ENCODE measurements at places on chromosomes 7 and 10.
A peak's percentile ranks its signal among the peaks of the same experiment; 100 is the strongest.

DNA sequence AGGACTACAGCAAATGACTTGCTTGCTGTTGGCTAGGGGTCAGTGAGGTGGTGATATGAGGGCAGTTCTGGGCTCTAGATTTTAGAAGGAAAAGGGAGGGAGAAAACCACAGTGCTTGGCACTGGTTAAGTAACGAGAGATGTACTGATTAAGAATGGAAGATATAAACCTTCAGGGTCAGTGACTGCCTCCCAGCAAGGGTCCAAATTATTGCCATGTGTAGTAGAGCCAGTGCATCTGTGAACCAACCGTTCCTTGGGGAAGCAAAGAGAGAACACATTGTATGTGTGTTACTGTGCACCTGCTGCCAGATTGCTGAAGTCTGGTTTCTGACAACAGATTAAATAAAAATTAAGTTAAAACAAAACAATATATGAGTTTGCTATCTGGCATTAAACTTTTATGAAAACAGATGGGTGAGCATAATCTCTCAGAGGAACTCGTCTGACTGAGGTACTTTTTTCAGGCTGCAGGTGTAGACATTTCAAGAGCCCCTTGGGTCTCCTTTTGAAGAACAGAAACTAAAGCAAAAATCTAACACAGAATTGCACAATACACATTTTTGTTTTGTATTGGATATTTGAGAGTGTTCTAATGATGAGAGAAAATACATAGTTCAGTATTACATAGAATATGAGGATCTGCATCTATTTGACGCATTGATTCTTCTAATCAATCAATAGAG lies 1120.6 kb downstream of the SORCS3 start:
- no peak for DNase-seq

- DNase-seq, result no peak
Measured at GRCh38 chr7:154519229-154519628, 467.0 kb downstream of the DPP6 start.

DNA sequence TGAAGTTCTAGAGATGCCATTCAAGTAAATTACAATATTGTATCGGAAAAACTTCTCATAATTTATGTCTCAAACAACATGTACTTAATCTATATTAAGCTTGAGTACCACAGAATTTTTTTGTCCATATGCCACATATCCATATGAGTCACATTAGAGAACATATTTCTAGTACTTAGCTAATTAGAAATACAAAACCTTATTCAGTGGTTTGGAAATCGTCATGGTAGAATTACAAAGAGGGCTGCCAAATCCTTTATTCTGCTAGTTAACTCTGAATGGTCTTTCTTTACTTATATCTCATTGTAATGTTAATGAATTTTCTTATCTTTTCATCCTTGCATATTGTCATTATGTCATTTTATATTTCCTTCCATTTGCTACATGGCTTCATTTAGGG lies 9.0 kb upstream of the VIM start:
- no peak for DNase-seq

DNA sequence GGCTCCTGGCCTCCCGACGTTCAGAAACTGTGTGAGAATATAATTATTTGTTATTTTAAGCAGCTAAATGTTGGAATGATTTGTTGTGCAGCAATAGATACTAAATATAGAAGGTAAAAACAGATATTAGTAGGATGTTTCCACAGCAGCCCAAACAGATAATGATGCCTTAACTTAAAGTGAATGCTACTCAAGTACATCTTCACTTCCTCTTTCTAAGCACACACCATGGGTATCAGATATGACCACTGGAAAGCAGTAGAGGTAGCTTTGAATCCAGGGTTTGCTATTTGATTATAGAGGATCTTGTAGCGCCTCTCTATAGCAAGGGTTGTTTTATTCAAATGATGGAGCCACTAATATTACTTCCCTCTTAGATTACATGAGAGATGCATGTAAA lies 38.2 kb upstream of the BET1 start:
- DNase-seq, result no peak

DNA sequence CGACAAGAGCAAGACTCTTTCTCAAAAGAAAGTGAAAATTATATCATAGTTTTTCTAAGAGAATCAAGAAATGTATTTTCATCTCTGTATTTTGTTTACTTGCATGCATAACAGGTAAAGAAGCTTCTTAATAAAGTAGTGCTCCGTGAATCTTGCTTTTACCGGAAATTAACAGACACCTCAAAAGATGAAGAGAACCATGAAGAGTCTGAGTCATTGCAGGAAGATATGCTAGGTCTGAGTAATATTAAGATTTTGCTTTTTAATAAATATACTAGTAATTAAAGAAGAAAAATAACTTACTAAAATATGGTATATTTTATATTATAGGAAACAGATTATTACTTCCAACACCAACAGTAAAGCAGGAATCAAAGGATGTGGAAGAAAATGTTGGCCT lies 39.5 kb upstream of the STOX1 start:
- DNase-seq, result no peak

GRCh38 chr7:22663357-22663718 lies 63.7 kb upstream of the IL6 start:
- peak; percentile 88 for DNase-seq

- DNase-seq, result peak; percentile 6
Measured at GRCh38 chr7:50662041-50662694, 97.0 kb upstream of the DDC start.

- DNase-seq, result no peak
Measured at GRCh38 chr10:99527526-99528493, 4.9 kb upstream of the NKX2-3 start.

GRCh38 chr7:128398016-128398840 lies 11.6 kb downstream of the IMPDH1 start:
- DNase-seq, result peak; percentile 59

GRCh38 chr7:148570510-148570909 lies 20.1 kb upstream of the C7orf33 start:
- no peak for DNase-seq

- DNase-seq, result peak; percentile 23
Measured at GRCh38 chr7:42156291-42156865, 80.6 kb downstream of the GLI3 start.

DNA sequence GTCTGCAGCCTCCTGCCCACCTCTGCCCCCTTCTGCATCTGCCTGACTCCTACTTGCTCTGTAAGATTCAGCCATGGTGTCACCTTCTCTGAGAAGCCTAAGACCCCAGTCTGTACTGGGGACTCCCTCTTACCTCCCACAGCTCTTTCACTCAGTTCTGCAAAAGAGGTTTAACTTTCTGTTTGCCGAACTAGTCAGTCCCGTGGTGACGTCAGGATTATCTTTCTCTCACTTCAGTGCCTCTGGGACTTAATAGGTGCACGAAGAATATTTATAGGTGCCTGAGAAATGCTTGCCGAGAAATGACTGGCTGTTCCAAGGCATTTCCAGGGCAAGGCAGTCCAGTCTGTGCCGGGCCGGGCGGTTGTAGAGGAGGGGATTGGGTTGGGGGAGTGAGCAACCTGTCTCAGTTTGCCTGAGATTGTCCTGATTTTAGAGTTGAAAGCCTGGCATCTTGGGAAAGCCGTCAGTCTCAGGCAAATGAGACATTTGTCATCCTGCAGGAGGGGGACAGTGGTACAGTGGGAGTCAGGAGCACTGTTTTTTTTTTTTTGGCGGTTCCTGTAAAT lies 227.5 kb upstream of the NPVF start:
- DNase-seq, result no peak

DNA sequence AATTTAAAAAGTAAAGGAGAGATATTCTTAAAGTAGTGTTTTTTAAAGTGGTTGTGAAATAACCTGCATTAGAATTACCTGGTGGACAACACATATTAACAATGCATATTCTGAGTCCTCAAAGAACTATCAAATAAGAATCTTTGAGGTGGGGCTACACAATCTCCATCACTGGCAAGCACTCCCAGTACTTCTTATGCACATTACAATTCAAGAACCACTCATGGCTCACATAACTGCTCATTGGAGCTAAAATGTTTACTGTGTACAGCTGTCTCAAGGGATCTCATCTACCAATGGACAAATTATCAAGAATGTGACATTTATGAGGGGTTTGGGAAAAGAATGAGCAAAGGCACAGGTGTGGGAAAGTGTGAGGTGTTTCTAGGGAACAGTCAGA lies 692.0 kb downstream of the PHTF2 start:
- no peak for DNase-seq

- DNase-seq, result no peak
Measured at GRCh38 chr10:12561720-12562119, 212.4 kb downstream of the CAMK1D start.

GRCh38 chr7:17046666-17047065 lies 164.9 kb upstream of the AGR3 start:
- DNase-seq, result no peak

- DNase-seq, result no peak
Measured at GRCh38 chr10:70337201-70337651, 45.2 kb downstream of the LRRC20 start.

GRCh38 chr7:147245274-147245673 lies 1128.7 kb downstream of the CNTNAP2 start:
- peak; percentile 63 for DNase-seq

GRCh38 chr7:29255906-29256692 lies 61.5 kb downstream of the CHN2 start:
- peak; percentile 42 for DNase-seq

DNA sequence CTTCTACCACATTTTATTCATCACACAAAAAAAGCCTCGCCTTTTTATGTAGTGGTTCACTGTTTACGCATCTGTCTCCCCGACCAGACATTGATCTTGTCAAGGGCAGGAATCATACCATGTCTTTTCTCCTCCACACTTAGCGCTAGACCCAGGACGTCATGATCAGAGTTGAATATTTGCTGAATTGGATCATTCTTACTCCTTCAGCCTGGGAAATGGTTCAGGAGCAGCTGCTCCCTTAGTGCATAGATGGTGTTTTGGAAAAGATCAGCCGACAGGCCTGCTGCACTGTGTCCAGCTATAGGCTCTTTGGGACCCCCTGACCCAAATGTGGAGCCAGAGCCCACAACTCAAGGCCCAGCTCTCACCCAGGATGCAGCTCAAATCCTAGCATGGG lies 249.1 kb upstream of the TMEM72 start:
- peak; percentile 19 for DNase-seq

DNA sequence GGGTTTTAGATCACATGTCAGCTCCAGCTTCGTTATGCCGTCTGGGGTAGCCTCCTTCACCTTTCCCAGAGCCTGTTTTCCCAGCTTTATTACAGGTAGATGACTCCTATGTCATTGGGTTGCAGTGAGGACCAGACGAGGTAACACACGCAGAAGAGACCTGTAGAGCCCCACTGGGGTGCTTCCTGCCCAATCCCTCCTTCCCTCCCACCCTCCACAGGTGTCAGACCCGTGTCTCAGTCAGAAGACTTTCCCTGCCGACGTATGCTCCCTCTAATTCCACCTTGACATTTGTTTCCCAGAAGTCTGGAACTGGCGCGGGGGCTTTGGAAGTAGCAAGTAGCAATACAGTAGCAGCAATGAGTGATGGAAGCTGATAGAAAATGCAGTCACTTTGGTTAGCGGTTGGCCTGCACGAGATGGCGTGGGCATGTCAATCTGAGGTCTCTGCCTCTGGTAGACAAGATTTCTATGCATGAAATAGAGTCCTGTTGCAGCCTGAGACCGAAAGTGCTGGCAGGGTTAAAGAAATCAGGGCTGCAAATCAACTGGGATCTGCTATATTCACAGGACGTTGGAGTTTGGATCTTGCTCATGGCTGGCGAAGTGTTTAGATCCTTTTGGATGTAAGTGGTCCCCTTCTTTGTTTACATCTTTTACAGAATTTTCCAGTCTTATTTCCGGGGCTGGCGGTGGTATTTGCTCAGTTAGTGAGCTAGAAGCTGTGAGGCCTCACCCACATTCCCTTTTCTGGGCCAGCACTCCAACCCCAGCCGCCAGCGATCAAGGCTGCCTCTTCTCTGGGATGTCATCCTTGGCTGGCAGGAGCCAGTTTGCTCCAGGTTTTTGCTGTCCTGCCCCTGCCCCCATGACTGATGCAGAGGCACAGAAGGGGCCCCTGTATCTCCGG lies 78.3 kb upstream of the KMT2C start:
- DNase-seq, result no peak

DNA sequence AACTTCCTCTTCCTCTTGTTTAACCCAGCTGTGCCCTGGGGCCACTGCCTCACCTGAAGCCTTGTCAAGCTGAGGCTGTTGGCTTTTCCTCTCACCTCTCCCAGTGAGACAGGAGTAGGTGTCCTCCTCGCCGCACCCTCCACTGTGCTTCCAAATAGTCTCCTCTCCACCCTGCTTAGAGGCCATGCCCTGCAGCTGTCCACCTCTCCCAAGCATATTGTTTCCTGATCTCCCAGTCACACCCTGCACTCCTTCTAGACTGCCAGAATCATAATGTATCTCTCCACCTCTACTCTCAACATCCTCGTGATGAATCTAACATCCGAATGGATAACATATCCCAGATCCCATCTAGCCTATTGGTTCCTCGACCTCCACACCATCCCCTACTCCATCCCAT lies 196.3 kb upstream of the GHITM start:
- no peak for DNase-seq

- DNase-seq, result peak; percentile 2
Measured at GRCh38 chr7:117435475-117436043, 8.3 kb upstream of the ASZ1 start.

- DNase-seq, result no peak
Measured at GRCh38 chr10:13608246-13608853, 21.6 kb downstream of the PRPF18 start.

- no peak for DNase-seq
Measured at GRCh38 chr10:6191569-6191968, 11.2 kb upstream of the PFKFB3 start.

- DNase-seq, result no peak
Measured at GRCh38 chr7:9978106-9979064, 995.3 kb upstream of the PHF14 start.

GRCh38 chr7:157392256-157393037 lies 55.6 kb downstream of the DNAJB6 start:
- DNase-seq, result no peak

DNA sequence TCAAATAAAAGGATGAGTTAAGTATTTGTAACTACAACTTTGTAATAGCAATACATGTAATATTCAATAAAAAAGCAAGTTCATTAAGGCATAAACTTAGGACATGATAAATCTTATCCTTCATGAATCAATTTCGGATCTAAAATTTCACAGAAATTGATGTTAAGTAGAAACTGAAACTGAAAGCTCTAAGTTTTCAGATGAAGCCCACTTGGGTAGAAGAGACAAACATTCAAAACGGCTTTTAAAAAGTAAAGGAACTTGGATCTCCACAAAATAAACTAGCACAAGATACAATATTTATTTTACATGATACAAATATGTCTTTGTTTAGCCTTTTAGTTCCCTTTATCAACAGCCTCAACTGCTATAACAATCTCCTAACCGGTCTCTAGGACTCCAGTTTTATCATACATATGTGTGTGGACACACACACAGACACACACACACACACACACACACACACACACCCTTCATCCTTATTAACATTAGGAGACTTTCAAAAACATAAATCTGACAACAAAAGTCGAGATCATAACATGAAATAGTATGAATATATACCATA lies 83.7 kb downstream of the USP6NL start:
- DNase-seq, result peak; percentile 53

- DNase-seq, result peak; percentile 24
Measured at GRCh38 chr7:155009570-155010157, 6.7 kb upstream of the PAXIP1 start.

- no peak for DNase-seq
Measured at GRCh38 chr7:1679326-1679965, 9.4 kb downstream of the ELFN1 start.

- no peak for DNase-seq
Measured at GRCh38 chr10:81297292-81297691, 577.7 kb upstream of the NRG3 start.

- peak; percentile 57 for DNase-seq
Measured at GRCh38 chr10:103554488-103555324, 61.2 kb downstream of the NEURL1 start.
